Activated T-helper 2 cell treated with anti-CD3 and anti-CD28 coated beads, Interferon-gamma antibody, Interleukin-2, Interleukin-4, amounts not matched to agents 10 μg/mL and 5 μg/mL and 100 μg/mL, durations not matched to agents 14 hours and 24 hours and 36 hours (primary cell): ENCODE measurements at places on chromosomes 4 and X. TPM values are rescaled to one million over a fixed set of nuclear protein-coding genes. Genes with fewer than 3 reads are reported as not detected.

Gene APEX2
- 33.8 and 35.9 TPM in 2 replicates for total RNA-seq

GRCh38 chrX:46791927-46792809 is 33.2 kb upstream of the SLC9A7 start:
- peak overlapping the region; percentile 58 for H3K27ac ChIP-seq
- H3K4me3 ChIP-seq = no peak overlapping the region
- peaks cover 18% of the 10 kb centered on the region for H3K4me1 ChIP-seq
- DNase-seq = no peak
- no peaks in the 10 kb centered on the region for H3K36me3 ChIP-seq
- H3K27me3 ChIP-seq = no peaks in the 10 kb centered on the region

GRCh38 chrX:78517124-78517523 is 142.0 kb downstream of the RTL3 start:
- peaks cover 46% of the 10 kb centered on the region for H3K36me3 ChIP-seq
- H3K27ac ChIP-seq = peak overlapping the region; percentile 86
- H3K4me1 ChIP-seq = peaks cover 47% of the 10 kb centered on the region
- H3K4me3 ChIP-seq = no peak overlapping the region
- DNase-seq = peak; percentile 64
- no peaks in the 10 kb centered on the region for H3K27me3 ChIP-seq

Gene ASB11
- not detected in 2 replicates for total RNA-seq

Gene LRP2BP
- 0.55 and 0.67 TPM in 2 replicates for total RNA-seq

- H3K4me3 ChIP-seq = no peak overlapping the region
- DNase-seq = no peak
- H3K27ac ChIP-seq = no peak overlapping the region
- peaks cover 17% of the 10 kb centered on the region for H3K27me3 ChIP-seq
- no peaks in the 10 kb centered on the region for H3K36me3 ChIP-seq
These were observed 63.1 kb upstream of the LSM6 start for GRCh38 chr4:146112389-146112788.

GRCh38 chrX:148416142-148416541 is 84.3 kb upstream of the AFF2 start:
- no peaks in the 10 kb centered on the region for H3K27me3 ChIP-seq
- peaks cover 9% of the 10 kb centered on the region for H3K4me1 ChIP-seq
- no peaks in the 10 kb centered on the region for H3K36me3 ChIP-seq
- DNase-seq = no peak

Gene UGT2B15
- total RNA-seq = not detected in 2 replicates

GRCh38 chrX:100072336-100072735 is 337.7 kb downstream of the PCDH19 start:
- no peaks in the 10 kb centered on the region for H3K4me1 ChIP-seq
- H3K27me3 ChIP-seq = no peaks in the 10 kb centered on the region
- DNase-seq = no peak
- H3K36me3 ChIP-seq = no peaks in the 10 kb centered on the region
